Left renal pelvis (tissue), 4 donors: ENCODE measurements at places on chromosomes 12 and 14.
A peak's percentile ranks its signal among the peaks of the same experiment; 100 is the strongest.

GRCh38 chr12:14048941-14049545 is 67.6 kb upstream of the GRIN2B start:
- DNase-seq, result no peak

- DNase-seq, result no peak
These were observed 406.7 kb downstream of the NOVA1 start for GRCh38 chr14:26191123-26191522.

DNA sequence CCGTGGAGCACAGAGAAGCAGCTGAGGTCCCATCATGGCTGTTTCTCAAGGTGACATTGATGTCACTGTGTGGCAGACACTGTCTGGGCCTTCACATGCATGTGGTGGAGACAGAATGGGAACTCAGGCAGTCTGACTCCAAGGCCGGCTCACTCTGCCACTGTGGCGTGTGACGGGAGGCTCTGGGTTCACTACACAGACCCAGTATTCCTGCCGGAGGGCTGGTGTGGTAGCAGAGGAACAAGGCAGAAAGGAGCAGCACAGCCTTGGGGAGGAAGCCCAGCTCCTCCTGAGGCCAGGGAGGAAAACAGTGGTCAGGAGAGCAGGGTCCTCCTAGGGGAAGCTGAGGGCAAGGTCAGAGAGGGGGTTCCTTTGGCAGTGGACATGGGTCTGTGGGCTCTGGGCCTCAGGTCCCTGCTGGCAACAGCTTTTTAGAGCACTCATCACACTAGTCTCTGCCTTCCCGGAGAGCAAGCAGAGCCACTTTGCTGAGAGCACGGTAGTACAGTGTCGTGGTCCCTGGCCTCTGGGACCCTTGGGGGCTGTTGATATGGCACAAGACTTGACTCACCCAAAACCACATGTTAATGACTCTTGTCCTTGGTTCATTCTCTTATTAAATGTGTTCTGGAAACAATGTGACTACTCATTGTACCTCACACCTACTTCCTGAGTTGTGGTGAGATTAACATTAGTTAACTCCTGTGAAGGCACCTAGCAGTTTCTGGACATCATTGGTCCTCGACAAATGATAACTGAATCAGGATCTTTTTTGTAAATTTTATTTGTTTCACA is 21.3 kb downstream of the DCAF4 start:
- DNase-seq, result no peak

DNA sequence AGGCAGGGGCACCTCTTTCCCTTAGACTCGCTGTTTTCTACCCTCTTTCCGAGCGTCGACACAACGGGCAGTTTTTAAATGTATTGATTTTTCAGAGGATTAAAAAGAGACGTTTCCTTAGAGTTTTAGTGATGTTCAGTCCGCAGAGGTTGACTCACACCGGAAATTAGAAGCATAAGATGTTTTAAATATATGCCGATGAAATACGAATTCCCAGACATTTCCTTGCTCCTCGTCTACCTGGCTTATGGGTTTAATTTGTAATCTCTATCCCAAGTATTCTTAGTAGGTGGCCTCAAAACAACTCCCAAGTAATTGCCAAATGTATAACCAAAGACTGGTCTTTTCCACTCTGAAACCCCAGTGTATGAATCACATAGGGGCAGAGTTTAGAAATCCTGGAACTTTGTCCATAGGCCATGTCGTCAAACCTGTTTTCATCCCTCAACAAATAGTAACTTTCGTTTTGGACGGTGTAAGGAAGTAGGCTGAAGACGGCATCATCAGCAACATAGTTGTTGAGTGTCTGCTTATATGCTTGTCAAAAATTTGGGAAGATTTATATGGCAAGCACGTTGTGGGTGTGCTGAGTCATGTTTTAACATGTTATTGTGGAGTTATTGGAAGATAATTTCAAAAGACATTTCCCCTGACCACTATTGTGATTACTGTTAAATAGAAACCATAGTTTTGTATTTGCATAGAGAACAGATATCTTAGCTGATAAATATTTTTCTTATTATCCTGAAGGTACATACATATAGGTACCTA is 824 bp downstream of the TBK1 start:
- DNase-seq, result peak; percentile 12

DNA sequence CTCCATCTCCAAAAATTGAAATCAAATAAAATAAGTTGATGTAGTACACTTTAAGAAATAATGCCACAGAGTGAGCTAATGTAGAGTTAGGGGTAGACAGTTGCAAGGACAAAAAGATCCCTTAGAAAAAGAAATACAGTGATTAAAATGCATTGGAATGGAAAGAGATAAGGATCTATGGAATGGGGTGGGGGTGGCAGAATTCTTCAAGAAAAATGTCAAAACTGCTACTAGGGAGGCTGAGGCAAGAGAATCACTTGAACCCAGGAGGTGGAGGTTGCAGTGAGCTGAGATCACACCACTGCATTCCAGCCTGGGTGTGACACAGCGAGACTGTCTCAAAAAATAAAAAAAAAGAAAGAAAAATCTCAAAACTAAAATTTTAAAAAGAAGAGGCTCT is 6.5 kb downstream of the OLR1 start:
- no peak for DNase-seq

GRCh38 chr14:61197416-61197815 is 83.7 kb downstream of the TMEM30B start:
- no peak for DNase-seq

- DNase-seq, result peak; percentile 67
These were observed 20.1 kb upstream of the CCDC63 start for GRCh38 chr12:110826592-110827200.

DNA sequence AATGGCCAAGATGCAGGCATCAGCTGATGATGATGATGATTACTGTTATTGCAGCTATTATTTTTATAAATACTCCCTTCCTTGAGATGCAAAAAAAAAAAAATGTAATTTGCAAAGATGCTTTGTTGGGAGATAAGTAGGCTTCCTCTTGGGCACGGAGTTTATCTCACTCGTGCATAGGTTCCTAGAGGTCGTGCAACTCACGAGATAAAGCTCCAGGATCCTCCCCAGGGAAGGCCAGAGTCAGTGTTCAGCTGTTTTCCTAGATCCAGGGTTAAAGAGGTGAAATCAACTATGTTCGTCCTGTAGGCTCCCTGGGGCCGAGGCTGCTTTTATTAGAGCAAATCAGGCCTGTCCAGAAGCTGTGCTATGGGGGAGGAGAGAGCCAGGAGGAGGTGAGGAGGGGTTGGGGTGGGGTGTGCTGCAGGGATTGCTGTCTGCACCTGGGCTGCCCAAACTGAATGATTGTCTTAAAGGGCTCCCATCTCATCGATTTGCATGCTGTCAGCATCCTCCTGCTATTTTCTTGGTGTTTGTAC is 270.3 kb downstream of the NRXN3 start:
- DNase-seq, result no peak

DNA sequence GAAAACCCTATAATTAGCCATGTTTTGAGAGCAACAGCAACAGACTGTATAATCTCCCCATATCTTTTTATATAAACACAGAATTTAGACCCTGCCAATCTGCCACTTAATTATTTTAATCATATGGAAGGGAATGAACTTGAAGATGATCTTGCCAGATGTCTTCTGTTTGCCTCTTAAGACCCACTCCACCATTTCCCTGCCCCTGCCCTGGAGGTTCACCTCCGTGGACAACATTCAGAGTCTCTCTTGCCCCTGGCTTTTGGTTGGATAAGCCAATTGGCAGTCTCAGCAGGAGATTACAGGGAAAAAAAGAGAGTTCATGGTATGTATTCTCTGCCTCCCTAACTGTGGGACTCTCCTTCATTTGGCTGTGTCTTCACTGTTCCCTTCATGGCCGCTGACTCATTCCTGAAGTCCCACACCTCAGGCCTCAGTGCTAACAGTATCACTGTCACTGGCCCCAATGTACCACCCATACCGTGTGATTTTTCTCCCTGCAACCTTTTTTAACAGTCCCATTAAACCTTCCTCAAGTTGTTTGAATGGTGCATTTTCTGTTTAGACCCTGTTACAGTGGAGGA is 184.8 kb downstream of the PIK3C2G start:
- no peak for DNase-seq

GRCh38 chr12:124796303-124796960 is 67.2 kb downstream of the SCARB1 start:
- no peak for DNase-seq

- DNase-seq, result no peak
These were observed 425.7 kb upstream of the PRICKLE1 start for GRCh38 chr12:43015090-43015737.

DNA sequence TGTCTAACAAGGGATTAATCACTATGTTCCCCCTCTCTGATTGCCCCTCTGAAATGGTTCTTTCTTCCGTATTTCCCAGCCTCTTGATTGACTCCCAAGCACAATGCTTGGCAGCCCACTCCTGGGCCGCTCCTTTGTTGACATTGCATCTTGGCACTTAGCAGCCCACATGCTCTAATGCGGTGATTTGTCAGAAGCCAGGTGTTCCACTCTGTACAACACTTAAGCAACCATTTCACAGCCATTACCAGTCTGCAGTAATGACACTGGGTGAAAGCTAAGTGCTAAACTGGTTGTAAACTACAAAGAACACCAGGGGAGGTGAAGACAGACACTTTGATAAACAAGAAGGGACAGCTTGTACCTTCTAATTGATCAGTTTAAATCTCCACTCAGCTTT is 353.5 kb downstream of the TMEM132D start:
- DNase-seq, result no peak

- no peak for DNase-seq
These were observed 17.4 kb downstream of the BICDL1 start for GRCh38 chr12:120006258-120006975.

DNA sequence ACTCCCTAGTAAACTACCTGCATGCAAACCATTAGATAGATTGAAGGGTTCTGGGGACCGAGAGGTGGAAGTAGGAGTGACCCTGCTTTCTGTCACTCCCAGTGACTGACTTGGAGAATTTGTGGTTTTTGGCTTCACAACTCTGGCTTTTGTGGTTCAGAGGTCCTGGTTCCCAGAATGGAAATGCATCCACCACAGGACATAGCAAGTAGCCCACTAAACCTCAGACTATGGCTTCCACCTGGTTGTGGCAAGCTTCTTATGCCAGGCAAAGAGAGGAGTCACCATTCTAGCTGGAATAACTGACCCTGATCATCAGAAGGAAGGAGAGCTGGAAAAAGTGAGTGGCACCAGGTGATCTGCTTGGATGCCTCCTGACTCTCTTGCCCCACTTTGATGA is 162.4 kb upstream of the TMEM260 start:
- no peak for DNase-seq

DNA sequence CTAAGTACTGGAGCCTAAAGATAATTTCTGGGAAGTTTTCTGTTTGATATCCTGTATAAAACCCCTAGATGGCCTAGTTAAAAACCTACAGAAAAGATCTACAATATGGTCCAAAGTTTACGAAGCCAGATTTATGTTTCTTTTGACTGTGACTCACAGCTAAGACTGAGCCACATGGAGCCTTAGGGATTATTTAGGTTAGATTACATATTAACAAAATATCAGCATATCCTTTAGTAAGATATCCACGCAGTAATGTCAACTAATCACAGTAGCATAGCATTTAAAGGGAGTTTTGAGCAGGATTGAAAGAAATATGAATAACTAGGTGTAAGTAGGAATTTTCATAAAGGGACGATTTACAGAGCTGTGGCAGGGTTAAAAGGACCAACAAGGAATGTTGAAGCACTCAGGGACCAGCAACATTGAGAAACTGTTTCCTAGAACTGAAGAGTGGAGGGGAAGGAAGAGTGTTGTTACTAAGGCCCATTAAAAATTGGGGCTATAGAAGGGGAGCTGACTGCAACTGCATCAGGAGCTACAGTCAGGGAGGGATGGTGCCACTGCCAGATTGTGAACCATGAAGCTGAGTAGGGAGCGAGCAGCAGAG is 155.5 kb downstream of the DACT1 start:
- DNase-seq, result no peak

GRCh38 chr12:91133871-91134270 is 22.6 kb upstream of the LUM start:
- no peak for DNase-seq

DNA sequence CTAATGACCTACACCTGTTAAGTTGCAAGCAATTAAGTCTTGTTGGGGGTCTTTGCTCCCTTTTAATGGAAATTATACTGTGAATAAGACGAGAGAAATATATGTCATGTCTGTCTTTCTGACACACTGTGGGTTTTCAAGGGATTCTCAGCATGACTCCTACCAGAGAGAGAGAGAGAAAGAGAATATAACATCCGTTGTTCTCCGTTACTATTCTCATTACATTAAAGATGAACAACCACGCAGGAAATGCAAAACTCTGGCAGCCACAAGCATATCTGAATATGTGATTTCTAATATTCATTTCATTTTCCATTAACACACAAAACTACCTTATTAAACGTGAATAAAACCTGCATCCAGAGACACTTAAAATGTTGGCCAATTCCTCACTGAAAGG is 67.3 kb upstream of the EGLN3 start:
- no peak for DNase-seq

GRCh38 chr12:130049666-130050065 is 112.6 kb upstream of the FZD10 start:
- no peak for DNase-seq

- DNase-seq, result no peak
These were observed 49.3 kb upstream of the PLEKHG3 start for GRCh38 chr14:64654901-64655300.

- no peak for DNase-seq
These were observed 90.6 kb upstream of the PWP1 start for GRCh38 chr12:107594995-107595394.

DNA sequence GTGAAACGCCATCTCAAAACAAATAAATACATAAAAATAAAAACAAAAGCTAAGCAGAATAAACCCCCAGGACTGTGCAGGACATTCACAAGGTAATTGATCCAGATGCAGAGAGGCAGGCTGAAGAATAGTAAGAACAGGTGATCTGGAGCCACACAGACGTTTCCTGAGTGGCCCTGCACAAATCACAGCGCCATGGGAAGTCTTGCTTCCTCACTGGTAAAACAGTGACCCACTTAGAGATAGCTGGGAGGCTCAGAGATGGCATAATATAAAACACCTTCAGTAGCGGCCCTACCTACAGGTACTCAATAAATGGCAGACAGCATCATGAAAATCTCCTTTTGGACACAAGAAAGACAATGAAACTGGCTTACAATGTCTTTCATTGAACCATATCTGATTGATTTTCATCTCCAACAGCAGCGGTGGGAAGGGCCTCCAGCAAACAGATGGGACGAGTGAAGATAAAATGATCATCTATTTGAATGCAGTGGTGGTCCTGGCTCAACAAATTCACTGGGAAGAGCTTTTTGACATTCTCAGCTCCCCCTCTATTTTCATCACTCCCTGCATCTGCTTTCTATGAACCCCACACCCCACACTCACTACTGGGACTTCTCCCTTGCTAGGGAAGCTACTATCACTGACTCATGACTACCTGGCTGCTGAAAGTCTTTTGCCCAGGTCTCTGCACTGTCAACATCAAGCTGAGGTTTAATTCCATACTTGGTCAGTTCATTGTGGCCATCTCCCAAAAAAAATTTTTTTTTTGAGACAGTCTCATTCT is 63.9 kb downstream of the FOXN3 start:
- DNase-seq, result no peak

DNA sequence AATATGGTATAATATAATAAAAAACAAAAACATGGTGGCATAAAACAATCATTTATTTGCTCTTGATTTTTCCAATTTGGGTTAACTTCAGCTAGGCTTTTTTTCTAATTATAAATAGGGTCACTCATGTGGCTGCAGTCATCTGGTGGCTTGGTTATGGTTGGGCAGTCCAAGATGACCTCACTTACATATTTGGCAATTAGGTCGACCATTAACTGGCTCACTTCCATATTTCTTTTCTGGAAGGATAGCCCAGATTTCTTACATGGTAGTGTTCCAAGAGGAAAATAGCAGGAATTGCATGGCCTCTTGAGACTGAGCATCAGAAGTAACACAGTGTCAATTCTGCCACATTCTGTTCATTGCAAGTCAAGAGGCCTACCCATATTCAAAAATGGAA is 153.4 kb downstream of the FUT8 start:
- DNase-seq, result no peak
